ENCODE measurements at places on chromosomes 6 and 20. TPM values are rescaled to one million over a fixed set of nuclear protein-coding genes. Genes with fewer than 3 reads are reported as not detected.

GRCh38 chr20:21077809-21078345 is 28.3 kb downstream of the LINC00237 start:
- DNase-seq, result no peak

DNA sequence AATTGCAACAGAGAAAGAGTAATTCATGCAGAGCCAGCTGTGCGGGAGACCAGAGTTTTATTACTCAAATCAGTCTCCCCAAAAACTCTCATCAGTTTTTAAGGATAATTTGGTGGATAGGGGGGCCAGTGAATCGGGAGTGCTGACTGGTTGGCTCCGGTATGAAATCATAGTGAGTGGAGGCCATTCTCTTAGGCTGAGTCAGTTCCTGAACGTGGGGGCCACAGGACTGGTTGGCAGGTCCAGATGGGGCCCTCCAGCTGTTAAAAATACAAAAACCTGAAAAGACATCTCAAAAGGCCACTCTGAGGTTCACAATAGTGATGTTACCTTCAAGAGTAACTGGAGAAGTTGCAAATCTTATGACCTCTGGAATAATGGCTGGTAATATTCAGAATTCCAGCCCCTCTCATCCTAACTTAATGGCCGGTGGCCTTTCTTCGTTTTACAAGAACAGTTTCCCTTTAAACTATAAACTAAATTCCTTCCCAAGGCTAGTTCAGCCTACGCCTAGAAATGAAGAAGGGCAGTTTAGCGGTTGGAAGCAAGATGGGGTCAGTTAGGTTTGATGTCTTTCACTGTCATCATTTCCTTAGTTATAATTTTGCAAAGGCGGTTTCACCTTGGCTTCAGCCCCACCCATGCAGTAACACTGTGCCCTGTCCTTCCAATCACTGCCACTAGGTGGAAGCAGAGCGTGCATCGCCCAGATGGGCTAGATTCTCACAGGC is 6.8 kb upstream of the MICA start:
- peak; percentile 84 for DNase-seq

GRCh38 chr6:63491119-63491518 is 81.2 kb upstream of the LOC128125822 start:
- DNase-seq, result no peak

DNA sequence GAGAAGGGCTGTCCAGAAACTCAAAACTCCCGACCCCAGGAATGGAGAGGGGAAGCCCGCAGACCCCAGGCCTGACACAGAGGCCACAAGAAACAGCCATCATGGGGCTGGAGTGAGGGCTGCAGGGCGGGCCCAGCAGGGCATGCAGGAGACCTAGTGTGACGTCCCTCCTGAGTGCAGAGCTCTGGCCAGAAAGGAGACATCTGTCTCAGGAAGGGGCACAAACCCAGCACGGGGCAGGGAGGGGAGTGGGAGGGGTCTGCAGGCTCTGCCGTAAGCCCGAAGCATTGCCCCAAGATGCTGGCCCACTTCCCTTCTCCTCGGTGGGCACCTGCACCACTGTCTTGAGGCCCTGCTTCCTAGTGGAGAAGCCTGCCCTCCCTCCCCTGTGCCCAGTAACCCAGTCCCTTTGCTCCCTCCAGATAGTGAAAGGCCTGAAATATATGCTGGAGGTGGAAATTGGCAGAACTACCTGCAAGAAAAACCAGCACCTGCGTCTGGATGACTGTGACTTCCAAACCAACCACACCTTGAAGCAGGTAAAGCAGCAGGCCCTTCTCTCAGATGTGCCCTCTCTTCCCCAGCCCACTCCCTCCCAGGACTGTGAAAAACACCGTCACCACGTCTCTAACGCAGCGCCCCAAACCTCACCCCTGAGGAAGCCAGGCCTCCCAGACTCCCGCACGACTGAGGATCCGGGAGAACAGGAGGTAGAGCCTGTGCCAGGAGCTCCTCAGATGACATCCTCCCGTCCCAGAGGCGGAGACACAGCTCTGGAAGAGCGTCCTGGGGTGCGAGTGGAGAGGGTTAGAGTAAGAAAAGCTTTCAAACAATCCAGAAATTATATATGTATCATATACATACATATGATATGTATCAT is 9.7 kb downstream of the CST7 start:
- no peak for DNase-seq

DNA sequence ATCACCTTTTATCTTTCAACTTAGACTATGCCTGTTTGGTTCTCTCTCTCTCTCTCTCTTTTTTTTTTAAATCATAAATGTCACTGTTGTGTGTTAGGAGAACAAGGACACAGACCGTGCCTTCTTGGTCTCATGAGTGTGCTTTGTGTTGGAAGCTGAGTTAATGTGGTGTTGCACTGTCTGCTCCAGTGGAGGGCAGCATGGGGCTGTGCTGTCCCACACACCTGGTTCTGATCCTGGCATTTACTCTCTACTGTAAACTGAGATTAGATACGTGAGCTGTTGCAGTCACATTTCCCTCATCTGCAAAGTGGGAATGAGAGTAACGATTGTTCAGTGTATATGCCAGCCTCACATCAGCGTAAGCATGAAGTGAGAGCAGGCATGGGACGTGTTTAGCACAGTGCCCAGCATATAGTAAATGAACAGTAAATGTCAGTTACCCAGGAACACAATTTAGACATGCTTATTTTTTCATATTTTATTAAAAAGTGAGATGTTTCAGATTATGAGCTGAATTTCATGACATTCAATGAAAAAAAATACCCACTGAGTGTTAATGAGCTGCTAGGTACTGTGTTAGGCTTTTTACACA is 161.1 kb downstream of the FARS2 start:
- DNase-seq, result peak; percentile 33

DNA sequence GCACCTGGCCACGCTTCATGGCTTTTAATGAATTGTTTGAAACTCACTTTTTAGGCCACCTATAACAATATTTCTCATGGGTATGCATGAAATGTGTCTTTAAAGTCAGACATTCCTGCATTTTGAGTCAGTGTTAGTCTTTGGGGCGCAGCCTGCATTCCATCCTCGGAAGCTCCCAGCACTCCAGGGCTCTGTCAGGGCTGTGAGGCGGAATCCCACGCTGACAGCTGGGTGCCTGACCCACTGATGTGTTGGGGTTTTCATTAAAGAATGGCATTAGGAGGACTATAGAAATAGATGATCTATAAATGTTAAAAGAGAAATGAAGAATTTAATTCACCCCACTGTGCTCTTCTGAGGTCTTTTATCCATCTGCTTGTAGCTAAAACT is 16.2 kb upstream of the CLDN20 start:
- DNase-seq, result no peak

DNA sequence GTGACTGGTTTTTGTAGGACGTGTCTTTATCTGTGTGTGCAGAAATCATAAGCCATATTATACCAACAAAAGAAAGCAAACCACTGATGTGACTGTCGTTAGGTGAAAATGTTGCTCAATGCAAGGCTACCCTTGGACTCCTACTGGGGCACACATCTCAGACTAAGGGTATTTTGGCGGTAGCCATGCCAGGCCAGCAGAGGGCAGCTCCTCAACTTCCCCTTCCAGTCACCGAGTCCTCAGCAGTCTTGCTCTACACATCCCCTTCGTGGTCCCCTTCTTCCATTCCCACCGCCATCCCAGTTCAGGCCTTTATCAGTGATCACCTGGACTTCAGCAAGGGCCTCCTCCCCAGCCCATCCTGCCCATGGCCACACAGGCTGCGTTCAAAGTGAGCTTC is 113.7 kb upstream of the GGTLC1 start:
- no peak for DNase-seq

GRCh38 chr20:12371990-12372389 is 454.3 kb downstream of the BTBD3 start:
- no peak for DNase-seq

GRCh38 chr6:111685058-111685457 is 79.4 kb upstream of the TRAF3IP2 start:
- DNase-seq, result no peak

GRCh38 chr20:35603695-35604448 is 11.8 kb upstream of the SPAG4 start:
- DNase-seq, result peak; percentile 46

GRCh38 chr6:32149932-32150870 is 1.5 kb downstream of the PRRT1 start:
- DNase-seq, result peak; percentile 18

DNA sequence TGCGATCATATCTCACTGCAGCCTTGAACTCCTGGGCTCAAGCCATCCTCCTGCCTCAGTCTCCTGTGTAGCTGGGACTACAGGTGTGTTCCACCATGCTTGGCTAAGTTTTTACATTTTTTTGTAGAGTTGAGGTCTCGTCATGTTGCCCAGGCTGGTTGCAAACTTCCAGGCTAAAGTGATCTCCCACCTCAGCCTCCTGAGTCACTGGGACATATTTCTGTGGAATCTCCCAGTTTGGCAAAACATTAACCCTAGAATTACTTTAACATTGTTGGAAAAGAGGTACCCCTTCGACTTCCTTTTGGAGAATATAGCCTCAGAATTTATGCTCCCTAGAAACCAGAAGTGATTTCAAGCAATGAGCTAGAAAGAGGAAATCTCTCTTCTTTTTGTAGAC is 57.2 kb downstream of the SHLD1 start:
- no peak for DNase-seq

DNA sequence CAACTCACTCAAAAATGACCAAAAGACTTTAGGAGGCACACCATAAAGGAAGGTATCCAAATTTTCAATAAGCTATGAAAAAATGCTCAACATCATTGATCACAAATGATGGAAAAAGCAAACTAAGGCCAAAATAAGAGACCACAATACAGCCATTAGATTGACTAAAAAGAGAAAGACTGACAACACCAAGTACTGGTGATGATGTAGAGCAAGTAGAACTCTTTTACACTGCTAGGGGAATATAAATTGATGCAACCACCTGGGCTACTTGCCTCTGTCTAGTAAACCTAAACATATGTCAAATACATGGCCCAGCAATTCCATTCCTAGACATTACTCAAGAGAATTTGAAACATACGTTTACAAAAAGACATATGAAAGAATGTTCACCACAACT is 148.6 kb downstream of the GRM4 start:
- DNase-seq, result no peak

DNA sequence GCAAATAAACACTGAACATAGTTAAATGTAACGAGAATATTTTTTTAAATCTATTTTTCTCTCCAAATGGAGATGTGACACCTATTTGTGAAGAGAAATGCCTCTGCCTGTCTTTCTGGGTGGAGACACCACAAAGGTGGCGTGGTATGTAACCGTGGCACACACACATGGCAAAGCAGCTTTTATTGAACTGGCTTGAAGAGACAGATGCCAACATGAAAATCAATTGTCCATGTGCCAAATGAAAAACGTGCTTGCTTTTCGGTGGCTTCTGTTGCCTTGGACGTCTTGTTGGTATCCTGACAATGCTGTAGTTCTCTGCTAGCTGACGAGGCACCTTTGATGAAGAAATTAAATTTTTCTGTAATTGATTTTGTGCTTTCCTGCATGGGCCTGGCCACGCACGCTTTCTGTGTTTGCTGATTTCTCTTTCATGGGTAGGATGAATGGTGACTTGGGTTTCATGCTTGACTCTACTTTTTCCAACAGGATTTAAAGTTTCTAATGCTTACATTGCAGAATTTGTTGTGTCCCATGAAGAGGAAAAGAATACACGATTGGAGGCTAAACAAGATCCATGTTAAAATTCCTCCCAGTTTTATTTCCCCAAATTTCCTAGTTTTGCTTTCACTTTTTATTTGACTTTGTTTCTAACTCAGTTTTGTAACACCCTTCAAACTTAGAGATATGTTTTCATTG is 202.6 kb downstream of the TMEM242 start:
- DNase-seq, result no peak

GRCh38 chr6:13472099-13472498 is 15.3 kb downstream of the GFOD1 start:
- DNase-seq, result no peak

DNA sequence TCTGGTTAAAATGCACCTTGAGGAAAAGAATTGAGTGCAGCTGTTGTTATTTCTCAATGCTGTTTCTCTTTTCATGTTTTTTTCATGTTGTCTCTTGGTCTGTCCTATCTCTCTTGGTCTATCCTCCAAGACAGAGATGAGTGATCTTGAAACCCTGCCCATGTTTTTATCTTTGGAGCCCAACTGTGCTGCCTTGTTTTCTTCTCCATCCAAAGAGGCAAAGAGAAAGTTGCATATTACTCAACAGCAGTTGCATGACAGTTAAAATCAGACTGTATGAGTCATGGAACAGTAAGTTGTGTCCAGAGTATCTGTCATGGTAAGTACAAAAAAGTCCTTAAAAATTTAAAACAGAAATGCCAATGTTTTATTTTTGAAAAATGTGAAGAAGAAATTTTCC is 26.2 kb downstream of the BCAS1 start:
- DNase-seq, result no peak

GRCh38 chr20:2701671-2702081 is 9.1 kb downstream of the EBF4 start:
- DNase-seq, result no peak

DNA sequence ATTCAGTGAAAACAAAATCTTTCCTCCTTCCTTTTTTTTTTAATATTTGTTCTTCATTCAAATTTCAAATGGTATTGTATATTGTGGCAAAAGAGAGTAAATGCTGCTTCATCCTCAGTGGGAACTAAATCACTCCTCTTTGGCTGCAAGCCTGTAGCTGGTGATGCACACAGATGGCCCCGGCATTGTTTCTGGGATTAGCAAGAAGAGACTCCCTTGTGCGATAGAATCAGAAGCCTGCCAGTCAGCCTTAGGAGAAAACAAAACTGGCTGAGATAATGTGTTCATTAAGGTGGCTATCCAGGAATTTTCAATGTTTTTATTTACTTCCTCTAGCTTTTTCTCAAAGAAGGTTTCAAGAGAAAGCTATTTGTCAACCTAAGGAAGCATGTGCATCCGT is 20.7 kb upstream of the ELOVL2 start:
- DNase-seq, result no peak

DNA sequence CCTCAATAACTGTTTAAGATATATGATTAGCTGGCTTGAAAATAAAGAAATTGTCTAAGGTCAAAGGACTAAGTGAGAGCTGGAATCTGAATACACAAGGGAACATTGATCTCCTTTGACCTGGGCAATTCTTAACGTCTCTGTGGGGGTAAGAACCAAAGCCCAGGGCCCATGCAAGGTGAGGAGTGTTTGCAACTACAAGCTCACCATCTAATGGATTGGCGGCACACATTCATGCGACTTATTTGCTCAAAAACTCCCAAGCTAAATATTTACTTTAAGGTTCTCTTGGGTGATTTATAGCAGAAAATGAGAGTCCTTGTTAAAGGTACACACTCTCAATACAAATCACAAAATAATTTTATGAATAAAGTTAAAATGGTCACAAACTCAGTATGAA is 392.0 kb upstream of the FLRT3 start:
- no peak for DNase-seq

The E2F1 gene
- total RNA-seq, result 1.5 TPM

The BANF2 gene
- not detected for total RNA-seq

The TMEM217 gene
- 0.72 TPM for total RNA-seq

The LTB gene
- 18.5 TPM for total RNA-seq

The SFTA2 gene
- 30.5 TPM for total RNA-seq

The HDGFL1 gene
- not detected for total RNA-seq

The FAM110A gene
- 10.2 TPM for total RNA-seq

The HEY2 gene
- total RNA-seq, result 10.7 TPM

The KDM1B gene
- 20.5 TPM for total RNA-seq
